ENCODE measurements at places on chromosomes 6 and 20.
A peak's percentile ranks its signal among the peaks of the same experiment; 100 is the strongest.

GRCh38 chr6:131937226-131937625 lies 13.9 kb downstream of the CCN2 start:
- no peak for DNase-seq

GRCh38 chr6:91534614-91535013 lies 947.7 kb upstream of the MAP3K7 start:
- no peak for DNase-seq

DNA sequence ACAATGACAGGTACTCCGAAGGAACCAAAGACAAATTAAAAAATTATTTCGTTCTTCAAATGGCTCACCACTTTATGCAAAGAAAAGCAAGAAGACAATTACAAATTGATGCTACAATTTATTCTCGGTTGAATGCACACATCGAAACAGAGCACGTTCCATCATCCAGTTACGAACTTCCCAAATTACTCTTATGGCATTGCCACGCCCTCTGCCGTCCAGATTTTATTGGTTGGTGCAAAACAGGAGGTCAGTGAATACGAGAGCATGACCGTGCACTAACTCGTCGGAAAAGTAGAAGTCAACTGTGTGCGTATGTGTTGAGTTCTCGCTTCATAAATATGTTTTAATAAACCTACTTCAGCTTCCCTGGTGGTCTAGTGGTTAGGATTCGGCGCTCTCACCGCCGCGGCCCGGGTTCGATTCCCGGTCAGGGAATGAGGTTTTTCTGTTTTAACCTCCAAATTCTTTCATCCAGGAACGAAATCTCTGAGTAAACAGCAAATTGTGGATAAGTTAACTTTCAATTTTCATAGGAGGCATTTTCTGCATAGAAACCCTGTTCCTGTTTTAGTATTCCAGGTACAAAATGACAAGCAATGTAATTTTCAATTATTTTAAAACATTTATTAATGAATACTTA lies 23.2 kb downstream of the ZNF311 start:
- peak; percentile 67 for DNase-seq

- DNase-seq, result peak; percentile 6
Measured at GRCh38 chr20:60138256-60139220, 180.3 kb downstream of the CDH26 start.

DNA sequence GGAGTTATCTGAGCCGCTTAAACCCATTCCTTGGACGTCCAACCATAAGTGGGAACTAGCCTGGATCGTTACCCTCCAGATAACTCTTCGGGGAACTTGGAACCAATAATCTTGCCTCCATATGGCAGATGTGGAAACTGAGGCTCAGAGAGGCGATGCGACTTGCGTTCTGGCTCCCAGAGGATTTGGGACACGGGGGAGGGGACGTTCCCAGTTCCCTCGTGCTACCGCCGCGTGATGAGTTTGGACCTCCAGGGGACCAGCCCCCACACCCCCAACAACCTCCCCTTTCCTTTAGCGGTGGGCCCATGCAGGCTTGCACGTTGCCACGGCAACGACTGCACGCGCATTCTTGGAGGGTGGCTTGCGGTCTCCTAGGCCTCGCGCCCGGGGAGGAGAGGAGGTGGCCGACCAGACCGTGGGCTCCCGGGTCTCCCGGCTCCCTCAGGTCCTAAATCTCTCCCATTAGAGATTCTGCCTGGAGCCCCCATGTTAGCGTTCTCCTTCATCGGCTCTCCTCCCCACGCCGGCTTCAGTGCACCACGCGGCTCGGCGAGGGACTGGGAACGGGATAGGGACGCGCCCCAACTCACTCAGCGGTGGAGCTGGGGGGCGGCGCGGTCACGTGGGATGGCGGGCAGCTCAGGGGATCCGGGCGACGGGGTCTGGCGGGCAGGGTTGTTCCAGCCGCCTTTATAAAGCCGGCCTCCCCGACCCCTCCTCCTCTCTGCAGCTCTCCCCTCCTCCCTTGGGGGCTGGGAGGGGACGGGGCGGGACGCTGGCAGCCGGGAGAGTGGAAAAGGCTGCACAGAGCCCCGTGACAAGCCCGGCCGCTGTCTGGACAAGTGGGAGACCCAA lies at the start of gene PLTP:
Gene PLTP, minus strand, starts transcription at position 670 of the 858 bp plus-strand sequence. CDS start 703 bp downstream, outside the sequence.
- peak; percentile 24 for DNase-seq

DNA sequence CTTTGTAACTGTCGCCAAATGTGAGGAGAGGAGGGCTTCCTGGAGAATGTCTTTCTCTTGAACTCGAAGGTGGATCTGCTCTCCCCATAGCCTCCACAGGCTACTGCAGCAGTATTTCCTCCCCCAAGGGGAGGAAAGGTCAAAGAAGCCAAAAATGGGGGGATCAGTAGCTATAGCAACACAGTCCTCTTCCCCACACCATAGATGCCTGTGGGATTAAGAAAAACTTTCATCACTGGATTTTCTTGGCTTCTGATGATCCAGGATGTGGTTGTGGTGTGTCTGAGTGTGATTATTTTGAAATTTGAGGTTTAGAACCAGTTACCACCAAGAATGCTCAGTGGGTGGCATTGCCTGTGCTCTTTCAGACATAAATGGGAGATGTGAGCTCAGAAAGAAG lies 140.1 kb upstream of the SPACA1 start:
- DNase-seq, result no peak

DNA sequence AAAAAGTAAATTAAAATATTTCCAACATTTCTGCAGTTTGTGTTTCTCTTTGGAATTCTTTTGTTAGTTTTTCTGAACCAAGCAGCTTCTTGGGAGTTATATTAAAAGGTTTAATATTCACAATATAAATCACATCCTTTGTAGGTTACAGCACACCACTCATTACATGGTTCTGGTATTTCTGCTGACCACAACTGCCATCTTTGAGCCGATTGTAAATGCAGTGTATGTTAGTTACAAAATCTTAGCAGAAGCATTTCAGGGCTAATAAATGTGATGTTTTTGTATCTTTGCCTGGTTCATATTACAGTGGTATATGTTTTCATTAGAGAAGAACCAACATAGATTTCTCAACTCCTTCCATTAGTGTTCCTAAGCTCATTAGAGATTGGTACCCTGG lies 19.1 kb upstream of the TSHZ2 start:
- no peak for DNase-seq

GRCh38 chr6:4100655-4101054 lies 21.7 kb upstream of the FAM217A start:
- no peak for DNase-seq

- no peak for DNase-seq
Measured at GRCh38 chr6:41781366-41781730, 766 bp downstream of the PRICKLE4 start.
